PC-3 (cell line): ENCODE measurements at places on chromosomes 11 and 22. TPM values are rescaled to one million over a fixed set of nuclear protein-coding genes. Genes with fewer than 3 reads are reported as not detected.

The PRSS23 gene
- 39.0 and 43.2 TPM in 2 replicates for total RNA-seq

The KIAA1671 gene
- 18.6 and 22.1 TPM in 2 replicates for total RNA-seq

The NAA40 gene
- 20.9 and 26.7 TPM in 2 replicates for total RNA-seq

The ARRB1 gene
- 15.7 and 19.1 TPM in 2 replicates for total RNA-seq

The GAB4 gene
- not detected in 2 replicates for total RNA-seq

DNA sequence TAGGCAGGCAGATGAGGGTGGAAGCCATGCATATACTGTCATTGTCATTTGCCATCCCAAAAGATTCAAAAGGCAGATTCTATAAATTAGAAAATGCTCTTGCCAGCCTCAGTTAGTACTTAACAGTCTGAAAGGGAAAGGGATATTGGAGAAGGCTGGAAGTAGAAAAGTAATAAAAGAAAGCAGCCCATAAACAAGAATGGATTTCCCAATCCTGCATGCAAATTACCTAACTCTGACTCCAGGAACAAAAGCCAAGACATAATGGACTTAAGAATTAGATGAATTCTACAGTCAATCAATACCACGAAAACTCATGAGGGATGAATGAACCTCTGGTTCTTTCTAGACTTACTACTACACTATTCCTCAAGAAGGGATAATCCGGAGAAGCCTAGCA is 5.9 kb downstream of the PAK1 start:
- no peak for DNase-seq

DNA sequence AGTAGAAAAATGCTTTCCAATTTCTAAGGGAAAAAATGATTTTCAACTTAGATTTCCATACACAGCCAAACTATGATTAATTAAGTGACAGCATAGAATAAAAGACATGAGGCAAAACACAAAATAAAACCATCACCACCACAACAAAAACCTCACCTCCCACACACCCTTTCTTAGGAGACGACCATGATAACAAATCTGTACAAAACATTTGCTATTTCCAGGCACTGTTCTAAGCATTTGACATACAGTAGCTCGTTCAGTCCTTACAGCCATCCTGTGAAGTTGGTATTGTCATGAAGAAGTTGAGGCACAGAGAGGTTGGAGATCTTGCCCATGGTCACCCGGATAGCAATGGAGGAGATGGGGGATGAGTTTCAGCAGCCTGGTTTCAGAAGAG is 8.7 kb downstream of the SPI1 start:
- no peak for DNase-seq

DNA sequence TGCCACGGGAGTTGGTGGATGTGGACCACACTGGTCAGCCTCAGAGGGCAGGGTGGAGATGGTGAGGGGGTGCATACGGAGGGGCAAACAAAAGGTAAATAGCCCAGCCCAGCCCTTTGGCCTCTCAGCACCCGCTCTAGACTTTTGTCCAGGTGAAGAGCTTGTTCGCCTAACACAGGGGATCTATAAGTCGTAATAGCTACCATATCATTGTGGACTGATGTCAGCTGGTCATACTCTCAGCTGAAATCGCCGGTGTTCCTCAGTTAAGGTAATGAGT is 27.0 kb upstream of the TREH start:
- DNase-seq = no peak

- DNase-seq = no peak
Observed at GRCh38 chr11:110131386-110132123, 38.4 kb downstream of the ZC3H12C start.

GRCh38 chr22:46739094-46739870 is 1.2 kb upstream of the CERK start:
- DNase-seq = no peak

- no peak for DNase-seq
Observed at GRCh38 chr11:68347841-68348240, 35.5 kb downstream of the LRP5 start.

GRCh38 chr11:88494848-88495247 is 157.3 kb upstream of the CTSC start:
- peak; percentile 27 for DNase-seq

DNA sequence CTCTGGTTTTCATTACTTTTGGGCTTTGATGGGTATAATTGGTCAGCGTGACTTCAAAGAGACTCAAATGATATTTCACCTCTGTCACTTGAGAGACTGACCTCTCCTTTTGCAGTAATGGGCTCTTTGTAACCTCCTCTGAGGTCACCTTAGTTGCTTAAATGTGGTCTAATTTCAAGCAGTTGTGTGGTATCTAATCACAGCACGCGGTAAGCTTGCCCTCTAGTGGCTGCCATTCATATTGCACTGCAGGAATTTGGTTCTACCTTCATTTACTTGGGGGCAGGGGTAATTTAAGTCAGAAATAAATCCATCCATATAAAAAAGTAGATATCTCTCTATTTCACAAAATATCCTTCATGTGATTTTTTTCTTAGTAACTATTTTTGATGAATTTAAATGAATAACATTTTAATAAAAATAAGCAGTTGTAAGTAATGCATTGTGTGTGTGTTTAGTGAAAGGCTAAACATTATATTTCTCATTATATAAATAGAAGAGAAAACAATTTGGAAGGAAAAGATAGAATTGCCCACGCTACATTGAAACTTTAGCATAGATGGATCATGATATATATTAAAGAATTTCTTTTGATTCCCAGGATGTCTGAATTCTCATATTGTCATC is 55.0 kb upstream of the ANO3 start:
- DNase-seq = peak; percentile 79

- DNase-seq = no peak
Observed at GRCh38 chr22:36069368-36069767, 40.7 kb upstream of the RBFOX2 start.

- no peak for DNase-seq
Observed at GRCh38 chr11:30984442-30984816, 385.1 kb downstream of the DCDC1 start.

- DNase-seq = no peak
Observed at GRCh38 chr11:12853652-12854296, 155.3 kb upstream of the RASSF10 start.

DNA sequence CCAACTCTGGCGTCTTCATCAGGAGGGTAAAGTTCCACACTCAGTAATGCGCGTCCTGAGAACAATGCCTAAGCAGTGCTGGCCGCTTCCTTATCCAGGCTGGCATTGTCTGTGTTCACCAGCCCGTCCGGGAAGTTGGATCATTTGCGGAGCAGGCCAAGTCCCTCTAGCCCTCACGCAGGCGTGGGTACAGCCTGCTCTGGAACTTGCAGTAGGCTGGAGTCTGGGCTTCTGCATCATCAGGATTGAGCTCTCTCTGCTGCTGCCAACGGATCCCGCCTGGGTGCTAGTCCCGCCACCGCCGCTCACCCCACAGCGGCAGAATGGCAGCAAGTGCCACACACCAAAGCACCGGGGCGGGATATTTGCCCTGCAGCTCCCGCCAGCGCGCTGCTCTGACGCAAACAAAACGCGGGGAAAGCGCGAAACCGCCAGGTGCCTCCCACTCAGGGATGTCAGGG is 29.0 kb downstream of the GLYATL1 start:
- DNase-seq = no peak

GRCh38 chr22:27919942-27920755 is 1.1 kb upstream of the PITPNB start:
- peak; percentile 9 for DNase-seq

DNA sequence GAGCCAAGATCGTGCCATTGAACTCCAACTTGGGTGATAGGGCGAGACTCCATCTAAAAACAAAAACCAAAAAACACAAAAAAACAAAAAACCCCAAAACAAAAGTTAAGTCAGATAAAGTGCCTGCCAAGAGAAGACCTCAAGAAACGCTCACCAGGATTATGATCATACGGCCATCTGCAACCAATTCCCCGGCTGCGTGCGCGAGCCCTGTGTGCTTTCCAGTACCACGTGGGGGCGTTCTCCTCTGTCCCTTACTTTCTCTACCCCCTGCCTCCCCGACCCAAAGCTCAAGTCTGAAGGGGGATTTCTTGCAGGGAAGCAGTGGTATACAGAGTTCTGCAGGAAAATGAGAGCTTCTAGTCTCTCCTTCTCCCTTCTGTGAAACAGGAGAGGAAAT is 10.5 kb upstream of the RPS19BP1 start:
- DNase-seq = peak; percentile 19
